ENCODE measurements at places on chromosomes 1 and 21.
A peak's percentile ranks its signal among the peaks of the same experiment; 100 is the strongest.

DNA sequence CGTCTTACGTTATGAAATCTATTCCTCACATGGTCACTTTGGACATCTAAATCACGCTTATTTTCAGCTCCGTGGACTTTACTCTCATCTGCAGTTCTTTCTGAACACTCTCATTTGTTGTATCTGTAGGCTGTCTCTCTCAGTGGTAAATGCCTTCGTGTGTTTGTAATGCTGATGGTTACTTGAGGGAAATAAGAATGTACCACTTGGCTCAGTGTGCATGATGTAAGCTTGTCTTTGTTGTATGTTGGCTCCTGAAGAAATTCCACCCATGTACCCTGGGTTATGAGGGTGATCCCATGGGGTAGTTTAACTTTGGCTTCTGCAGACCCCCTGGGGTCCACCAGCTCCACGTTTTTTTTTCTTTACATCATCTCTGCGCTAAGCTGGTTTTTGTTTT, 378.4 kb downstream of the SETD4 start:
- DNase-seq: no peak

- DNase-seq: no peak
Observed at GRCh38 chr1:67889466-67889865, 56.2 kb upstream of the GNG12 start.

- DNase-seq: no peak
Observed at GRCh38 chr21:45611939-45612664, 31.4 kb upstream of the PCBP3 start.

- DNase-seq: no peak
Observed at GRCh38 chr21:16457498-16457897, 727.7 kb downstream of the USP25 start.

DNA sequence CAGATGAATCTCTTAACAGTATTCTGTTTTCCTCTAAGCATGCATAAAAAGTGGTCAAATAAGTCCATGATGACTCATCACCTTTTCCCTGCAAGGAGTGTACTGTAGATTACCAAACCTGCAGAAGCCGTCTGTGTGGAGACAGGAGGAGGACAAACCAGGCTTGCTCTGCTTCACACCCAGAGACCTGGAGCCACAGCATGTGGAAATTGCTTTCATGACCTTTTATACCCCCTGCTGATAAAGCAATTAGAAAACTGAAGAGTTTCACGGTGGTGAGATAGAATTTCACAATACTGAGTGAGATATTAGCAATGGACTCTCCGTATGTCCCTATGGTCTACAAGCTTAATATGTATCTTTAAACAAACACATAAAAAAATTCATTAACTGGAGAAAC, 9.4 kb downstream of the CORT start:
- no peak for DNase-seq

DNA sequence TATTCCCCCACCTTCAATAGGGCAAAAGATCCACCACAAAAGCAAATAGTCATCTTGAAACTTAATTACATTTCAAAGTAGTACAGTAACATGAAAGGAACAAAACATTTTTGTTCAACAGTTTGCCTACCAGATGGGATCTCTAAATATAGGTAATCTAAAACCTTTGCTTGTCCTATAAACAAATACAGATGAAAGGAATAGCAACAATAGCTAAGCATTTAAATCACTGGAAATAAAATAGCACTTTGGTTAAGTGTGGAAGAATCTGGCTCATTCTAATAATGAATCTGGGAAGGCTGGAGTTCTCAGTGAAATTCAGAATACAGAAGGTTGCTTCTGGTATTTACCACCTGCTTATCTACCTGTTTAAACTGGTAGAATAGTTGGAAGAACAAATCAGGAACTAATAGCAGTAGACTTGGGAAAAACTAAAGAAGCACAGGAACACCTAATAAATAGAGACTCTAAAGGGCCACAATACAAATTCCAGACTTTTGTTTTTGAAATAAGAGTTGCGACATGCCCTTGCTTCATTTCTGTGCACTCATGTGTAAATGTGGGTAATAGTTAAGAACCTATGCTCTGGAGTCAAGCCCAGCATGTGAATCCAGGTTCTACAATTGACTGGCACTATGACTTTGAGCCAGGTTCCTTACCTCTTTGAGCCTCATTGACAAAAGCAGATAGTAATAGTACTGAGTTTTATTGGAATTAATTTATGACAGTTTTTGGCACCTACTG, 2.3 kb upstream of the LYPLAL1 start:
- no peak for DNase-seq

GRCh38 chr1:179757933-179758332, 14.8 kb downstream of the FAM163A start:
- DNase-seq: no peak

DNA sequence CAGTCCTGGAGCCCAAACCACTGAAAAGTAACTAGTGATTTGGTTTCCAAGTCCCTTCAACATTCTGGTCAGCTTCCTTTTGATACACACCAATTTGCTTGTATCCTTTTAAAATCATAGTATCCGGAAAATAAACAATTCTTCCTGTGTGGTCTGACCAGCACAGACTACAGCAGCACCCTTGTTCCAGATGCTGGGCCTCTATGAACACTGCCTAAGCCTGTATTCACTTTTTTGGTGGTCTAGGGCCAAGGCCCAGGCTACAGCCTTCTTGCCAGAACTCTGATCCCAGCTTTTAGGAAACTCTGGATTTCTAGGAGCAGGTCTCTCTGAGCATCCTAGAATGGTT, 801 bp upstream of the DDAH1 start:
- DNase-seq: no peak

- DNase-seq: no peak
Observed at GRCh38 chr1:234933475-234933874, 195.2 kb downstream of the TOMM20 start.

GRCh38 chr1:112735752-112736151, 20.6 kb upstream of the PPM1J start:
- no peak for DNase-seq

GRCh38 chr1:199335496-199335895, 692.0 kb upstream of the NR5A2 start:
- no peak for DNase-seq

DNA sequence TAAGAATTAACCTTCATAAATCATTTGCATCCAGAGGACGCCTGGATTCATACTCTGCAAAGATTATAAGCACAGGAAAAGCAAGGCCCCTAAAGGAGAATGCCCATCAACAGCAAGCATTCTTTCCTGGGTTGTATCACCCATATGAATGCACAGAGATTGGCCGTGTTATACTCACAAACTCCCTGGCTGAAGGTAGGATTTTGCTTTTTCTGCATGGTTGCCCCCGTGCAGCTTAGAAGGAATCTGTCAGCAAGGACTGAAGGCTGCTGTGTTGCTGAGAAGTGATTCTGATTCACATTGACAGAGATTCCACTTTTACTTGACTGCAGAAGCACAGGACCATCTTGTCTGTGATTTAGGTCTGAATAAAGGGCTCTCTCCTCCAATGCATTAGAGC, 283.0 kb downstream of the LRRIQ3 start:
- no peak for DNase-seq

DNA sequence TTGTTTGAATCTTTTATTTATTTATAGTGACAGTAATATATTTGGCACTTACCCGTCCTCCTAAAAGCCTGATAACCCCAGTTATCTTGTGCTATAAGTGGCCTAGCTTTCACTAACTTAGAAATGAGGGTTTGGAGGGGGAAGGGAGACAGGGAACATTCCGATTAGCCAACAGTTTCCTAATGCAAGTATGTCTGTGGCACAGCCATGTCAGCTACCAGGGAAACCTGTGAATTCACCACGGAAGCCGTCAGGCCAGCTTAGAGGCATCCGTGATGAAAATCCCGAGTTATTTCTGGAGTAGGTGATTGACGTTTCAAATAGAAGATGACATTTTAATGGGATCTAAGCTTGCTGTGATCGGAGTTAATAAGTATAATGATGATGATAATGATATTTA, 39.4 kb upstream of the BCL10 start:
- no peak for DNase-seq

GRCh38 chr21:17495680-17496079, 17.2 kb upstream of the CXADR start:
- no peak for DNase-seq

- DNase-seq: no peak
Observed at GRCh38 chr1:18682375-18682774, 51.7 kb downstream of the PAX7 start.

DNA sequence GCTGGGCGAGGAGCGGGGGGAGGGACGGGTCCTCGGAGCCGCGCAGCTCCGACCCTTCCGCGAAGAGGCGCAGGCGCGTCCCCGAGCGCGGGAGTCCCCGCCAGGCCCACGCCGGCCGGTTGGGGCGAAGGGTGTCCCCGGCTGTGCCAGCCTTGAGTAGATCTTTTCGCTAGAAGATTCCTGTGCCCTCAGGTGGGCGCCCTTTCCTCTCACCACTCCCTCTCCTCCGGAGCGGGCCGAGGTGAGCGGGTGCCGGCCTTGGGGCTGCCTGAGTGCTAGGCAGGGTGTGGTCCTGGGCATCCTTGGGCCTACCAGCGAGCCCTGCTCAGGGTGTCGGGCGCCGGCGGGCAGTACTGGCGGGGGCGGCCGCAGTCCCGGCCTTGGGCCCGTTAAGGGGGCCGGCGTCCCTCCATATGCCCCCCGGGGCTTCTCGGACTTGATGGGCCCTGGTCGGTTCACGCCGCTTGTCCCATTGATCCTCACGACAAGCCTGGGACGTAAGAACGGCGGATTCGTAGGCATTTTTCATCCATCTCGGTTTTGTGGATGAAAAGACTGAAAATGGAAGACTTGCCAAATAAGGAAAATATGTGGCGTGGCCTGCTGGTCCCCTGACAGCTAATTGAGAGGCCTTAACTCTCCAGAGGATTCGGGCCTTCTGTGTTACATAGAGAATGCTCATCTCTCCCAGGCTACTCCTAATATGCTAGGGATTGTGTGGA, 712 bp downstream of the DEGS1 start:
- DNase-seq: peak; percentile 55

GRCh38 chr21:16619281-16619680, 889.5 kb downstream of the USP25 start:
- DNase-seq: no peak

DNA sequence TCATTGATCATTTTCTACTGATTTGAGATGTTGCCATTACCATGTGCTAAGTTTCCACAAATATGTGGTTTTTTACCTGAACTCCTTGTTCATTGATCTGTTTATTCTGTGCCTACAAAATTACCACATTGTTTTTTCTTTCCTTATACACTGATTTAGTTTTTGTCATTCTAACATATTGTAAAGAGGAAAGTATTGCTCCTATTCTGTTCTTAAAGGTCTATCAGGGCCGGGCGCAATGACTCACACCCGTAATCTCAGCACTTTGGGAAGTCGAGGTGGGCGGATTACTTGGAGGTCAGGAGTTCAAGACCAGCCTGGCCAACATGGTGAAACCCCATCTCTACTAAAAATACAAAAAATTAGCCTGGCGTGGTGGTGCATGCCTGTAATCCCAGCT, 75.1 kb downstream of the CAMTA1 start:
- no peak for DNase-seq

GRCh38 chr1:91883470-91883869, 2.5 kb downstream of the TGFBR3 start:
- peak; percentile 34 for DNase-seq

GRCh38 chr1:240255922-240256321, 164.2 kb downstream of the FMN2 start:
- no peak for DNase-seq

DNA sequence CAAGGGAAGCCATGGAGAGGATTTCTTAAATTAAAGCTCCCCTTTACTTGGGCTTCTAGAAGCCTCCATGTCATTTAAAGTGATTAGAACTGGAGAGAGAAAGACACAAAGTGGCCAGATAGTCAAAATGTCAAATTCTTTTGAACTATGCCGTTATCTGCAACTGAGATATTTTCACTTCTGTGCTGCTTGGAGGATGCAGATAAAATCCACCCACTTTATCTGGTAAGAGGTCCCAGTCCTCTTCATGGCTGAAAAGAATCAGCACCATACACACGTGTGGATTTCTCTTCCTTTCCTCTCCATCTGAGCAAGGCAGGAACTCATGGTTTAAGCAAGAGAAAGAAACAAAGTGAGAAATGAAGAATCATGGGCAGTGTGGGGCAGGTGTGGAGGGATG, 276.9 kb upstream of the RUNX1 start:
- no peak for DNase-seq

DNA sequence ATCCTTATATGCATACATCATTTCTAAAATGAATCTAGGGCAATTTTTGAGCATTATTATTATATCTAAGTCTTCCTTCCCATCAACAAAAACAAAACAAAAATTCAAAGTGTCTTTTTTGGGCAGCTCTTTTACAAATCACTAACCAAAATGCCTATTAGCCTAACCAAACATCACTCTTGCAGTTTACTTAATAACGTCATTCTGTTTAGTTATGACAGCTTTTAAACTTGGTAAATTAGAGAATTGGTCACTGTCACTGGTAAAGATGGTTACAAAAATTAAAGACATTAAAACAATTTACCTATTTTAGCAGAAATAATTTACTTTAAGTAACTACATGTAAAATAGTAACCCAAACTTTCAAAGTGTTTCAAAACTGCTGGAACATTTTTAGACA, 2.8 kb downstream of the ARHGAP29 start:
- no peak for DNase-seq

- no peak for DNase-seq
Observed at GRCh38 chr1:59146056-59146455, 150.8 kb upstream of the FGGY start.

GRCh38 chr1:50346621-50347020, 76.6 kb downstream of the DMRTA2 start:
- no peak for DNase-seq

DNA sequence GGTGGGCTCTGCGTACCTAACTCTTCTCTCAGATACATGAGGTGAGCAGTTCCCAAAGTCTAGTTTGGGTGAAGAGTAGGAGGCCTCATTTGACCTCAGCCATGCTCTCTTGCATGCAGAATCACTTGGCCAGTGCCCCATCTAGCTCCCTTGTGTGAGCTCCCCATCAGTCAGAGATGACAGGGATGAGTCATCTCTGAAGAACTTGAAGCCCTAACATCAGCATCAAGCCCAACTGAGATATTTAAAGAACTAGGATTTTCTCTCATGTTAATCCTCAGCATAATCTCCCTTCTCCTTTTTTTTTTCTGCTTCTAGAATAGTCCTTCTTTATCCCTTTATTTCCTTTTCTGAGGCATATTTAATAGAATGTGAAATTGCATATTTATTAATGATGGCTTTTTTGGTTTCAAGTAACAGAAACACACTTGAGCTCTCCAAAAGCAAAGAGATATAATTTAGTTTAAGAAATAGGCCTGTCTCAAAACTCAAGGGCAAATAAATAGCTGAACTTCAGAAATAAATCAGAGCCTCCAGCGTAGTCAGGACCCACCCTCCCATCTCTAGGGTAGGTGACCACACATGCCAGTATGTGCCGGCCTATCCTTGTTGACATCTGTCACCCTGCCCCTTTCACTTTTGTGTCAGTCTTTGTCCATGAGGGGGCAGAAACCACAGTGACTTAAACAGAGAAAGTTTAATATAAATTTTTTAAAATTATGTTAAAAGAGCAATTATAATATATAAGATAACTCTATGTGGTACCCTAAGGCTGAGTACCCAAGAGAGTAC, 112.3 kb downstream of the TSEN15 start:
- DNase-seq: no peak

- DNase-seq: no peak
Observed at GRCh38 chr1:118900643-118901440, 87.3 kb downstream of the TBX15 start.

- no peak for DNase-seq
Observed at GRCh38 chr1:19210772-19211549, 895 bp upstream of the UBR4 start.

GRCh38 chr1:44652445-44653106, 21.7 kb downstream of the TMEM53 start:
- peak; percentile 27 for DNase-seq

GRCh38 chr21:45148316-45148990, 74.1 kb downstream of the ADARB1 start:
- no peak for DNase-seq
